ENCODE measurements at places on chromosomes 6 and 20. TPM values are rescaled to one million over a fixed set of nuclear protein-coding genes. Genes with fewer than 3 reads are reported as not detected.

DNA sequence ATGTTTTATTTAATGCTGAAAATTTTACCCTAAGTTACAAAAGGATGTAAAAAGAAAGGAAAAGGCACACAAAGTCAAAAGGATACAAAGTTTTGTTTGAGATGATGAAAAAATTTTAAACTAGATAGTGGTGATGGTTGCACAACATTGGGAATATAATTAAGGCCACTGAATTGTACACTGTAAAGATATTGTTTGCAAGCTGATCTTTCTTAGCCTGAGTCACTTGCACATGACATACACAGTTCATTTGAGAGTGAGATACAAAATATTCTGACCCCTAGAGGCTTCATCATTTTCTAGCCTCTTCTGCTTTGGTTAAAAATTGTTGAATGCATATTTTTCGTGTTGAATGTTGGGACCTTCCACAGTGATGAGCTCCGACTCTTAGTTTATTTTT, 462.6 kb downstream of the HDGFL1 start:
- no peak overlapping the region for H3K27ac ChIP-seq
- DNase-seq: no peak
- H3K4me3 ChIP-seq: no peak overlapping the region
- H3K27me3 ChIP-seq: no peaks in the 10 kb centered on the region
- H3K4me1 ChIP-seq: no peaks in the 10 kb centered on the region

DNA sequence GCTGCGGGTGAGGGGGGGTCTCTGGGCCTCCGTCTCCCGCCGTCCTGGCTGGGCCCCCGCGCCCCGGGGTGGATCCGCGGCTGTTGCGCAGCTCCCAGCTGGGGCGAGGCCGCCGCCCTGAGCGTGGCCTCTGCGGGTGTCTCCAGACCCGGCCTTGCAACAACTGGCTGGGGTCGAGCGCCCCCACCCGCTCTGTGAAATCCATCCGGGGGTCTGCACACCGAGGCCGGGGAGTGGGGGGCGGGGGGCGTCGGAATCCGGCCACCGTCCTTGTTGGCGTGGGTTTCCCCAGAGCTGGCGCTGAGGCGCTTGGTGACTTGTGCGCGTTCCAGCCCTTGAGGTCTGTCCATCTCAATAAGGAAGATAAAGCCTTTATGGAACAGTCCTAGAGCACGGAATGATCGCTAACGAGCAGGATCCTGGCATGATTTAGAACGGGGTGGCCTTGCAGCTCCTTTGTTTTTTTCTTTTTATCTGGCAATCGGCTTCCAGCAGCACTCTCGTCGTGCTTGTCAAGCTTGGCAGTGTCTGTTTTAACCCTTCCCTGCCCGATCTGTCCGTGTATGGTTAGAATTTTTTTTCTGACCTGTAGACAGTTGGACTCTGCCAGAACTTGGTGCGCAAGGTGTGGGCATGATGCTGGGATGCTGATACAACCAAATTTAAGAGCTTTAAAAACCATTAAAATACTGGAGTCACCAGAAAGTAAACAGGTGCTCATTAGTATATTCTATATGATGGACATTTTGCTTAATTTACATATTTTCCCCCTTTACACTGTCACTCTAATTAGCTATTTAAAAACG, 675 bp downstream of the DSTN start:
- H3K4me1 ChIP-seq: peaks cover 46% of the 10 kb centered on the region
- H3K4me3 ChIP-seq: peak overlapping the region; percentile 80
- no peaks in the 10 kb centered on the region for H3K36me3 ChIP-seq
- peak overlapping the region; percentile 99 for H3K27ac ChIP-seq
- no peaks in the 10 kb centered on the region for H3K27me3 ChIP-seq

DNA sequence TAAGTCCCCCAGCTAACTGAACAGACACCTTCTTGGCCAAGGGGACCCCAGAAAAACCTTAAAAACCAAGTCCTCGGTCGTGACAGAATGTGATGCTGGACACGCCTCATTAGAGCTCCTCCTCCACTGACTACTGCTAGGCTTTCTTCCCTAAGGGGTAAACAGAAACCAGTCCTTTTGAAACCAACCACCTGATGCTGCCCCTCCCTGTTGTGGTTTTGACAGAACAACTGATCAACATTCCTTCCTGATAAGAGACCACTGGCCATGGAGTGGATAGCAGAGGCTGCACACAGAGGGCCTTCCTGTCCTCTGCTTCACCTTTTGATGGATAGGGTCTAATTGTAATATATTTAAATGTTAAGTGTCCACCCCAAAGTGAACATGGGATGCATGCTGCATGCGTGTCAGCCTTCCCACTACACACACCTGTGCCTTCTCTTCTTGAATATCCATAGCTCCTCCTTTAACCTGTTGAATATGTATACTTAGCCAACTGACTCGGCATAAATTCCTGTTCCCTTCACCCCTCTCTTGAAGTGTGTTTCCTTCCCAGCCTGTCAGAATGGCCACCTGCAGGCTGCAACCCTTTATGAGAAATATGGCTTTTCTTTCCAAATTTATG, 27.9 kb upstream of the SLC2A12 start:
- no peaks in the 10 kb centered on the region for H3K36me3 ChIP-seq
- DNase-seq: no peak
- H3K27me3 ChIP-seq: no peaks in the 10 kb centered on the region
- no peak overlapping the region for H3K4me3 ChIP-seq

- no peaks in the 10 kb centered on the region for H3K36me3 ChIP-seq
- H3K27ac ChIP-seq: no peak overlapping the region
- peak; percentile 53 for DNase-seq
- no peak overlapping the region for H3K4me3 ChIP-seq
Measured at GRCh38 chr20:23127506-23128279, 41.6 kb upstream of the CD93 start.

DNA sequence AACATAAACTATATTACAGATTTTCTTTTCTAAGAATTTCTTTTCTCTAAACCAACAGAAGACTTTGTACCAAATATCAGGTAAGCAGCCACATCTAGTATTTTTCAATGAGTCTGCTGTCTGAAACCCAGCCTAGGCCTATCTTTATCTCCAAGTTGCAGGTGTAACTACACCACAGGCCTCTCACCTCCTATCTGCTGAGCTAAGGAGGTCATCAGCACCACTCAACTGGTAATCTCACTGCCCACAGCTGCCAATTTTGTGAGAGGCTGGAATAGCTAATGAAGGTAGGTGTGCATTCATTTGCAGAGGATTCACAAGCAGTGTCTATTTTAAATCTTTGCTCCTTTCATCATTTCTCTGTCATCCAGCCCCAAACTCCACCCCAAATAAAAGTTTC, 584.8 kb downstream of the HDGFL1 start:
- no peaks in the 10 kb centered on the region for H3K4me1 ChIP-seq
- no peak for DNase-seq
- no peaks in the 10 kb centered on the region for H3K36me3 ChIP-seq
- no peaks in the 10 kb centered on the region for H3K27me3 ChIP-seq
- no peak overlapping the region for H3K27ac ChIP-seq
- no peak overlapping the region for H3K4me3 ChIP-seq

GRCh38 chr6:34276191-34276590, 27.4 kb upstream of the SMIM29 start:
- H3K4me1 ChIP-seq: no peaks in the 10 kb centered on the region
- H3K36me3 ChIP-seq: no peaks in the 10 kb centered on the region
- no peak overlapping the region for H3K27ac ChIP-seq
- H3K27me3 ChIP-seq: no peaks in the 10 kb centered on the region
- no peak overlapping the region for H3K4me3 ChIP-seq
- DNase-seq: no peak

ESR1 gene
- total RNA-seq: 1.2 TPM

SALL4 gene
- not detected for total RNA-seq

SH3BGRL2 gene
- total RNA-seq: 16.0 TPM

LGSN gene
- total RNA-seq: not detected
